ENCODE measurements at places on chromosomes 16 and 17.

- peak; percentile 95 for DNase-seq
Measured at GRCh38 chr17:49616601-49617131, 41.0 kb downstream of the NXPH3 start.

- DNase-seq = peak; percentile 72
Measured at GRCh38 chr16:49620158-49620868, 235.6 kb downstream of the ZNF423 start.

DNA sequence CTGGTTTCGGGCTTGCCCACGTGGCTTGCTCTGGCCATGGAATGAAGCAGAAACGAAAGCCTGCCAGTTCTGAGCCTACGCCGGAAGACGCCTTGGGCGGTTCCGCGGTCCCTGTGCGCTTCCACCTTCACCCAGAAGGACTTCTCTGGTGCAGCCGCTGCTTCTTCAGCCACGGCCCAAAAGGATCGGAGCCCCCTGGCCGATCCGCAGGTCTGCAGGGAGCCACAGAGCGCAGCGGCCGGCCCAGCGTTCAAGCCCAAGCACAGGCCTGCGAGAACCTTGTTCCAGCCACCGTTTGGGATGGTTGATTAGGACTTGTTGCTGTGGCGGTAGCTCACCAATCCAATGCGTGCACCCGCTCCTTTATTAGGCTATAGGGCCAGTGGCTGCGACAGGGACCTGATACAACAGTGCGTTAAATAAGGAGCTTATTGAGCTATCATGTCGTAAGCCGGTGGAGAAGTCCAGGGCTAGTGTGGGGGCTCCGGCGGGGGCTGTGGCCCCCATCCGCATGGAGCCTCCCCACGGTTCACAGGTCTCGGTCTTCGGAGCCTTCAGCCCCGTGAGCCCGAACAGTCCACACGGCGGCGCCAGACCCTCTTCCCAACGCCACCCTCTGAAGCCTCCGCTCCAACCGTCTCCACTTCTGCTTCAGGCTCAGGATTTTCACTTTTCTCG lies 10.2 kb upstream of the MPP2 start:
- DNase-seq = no peak

- DNase-seq = no peak
Measured at GRCh38 chr16:19857593-19858339, 26.9 kb downstream of the GPRC5B start.

DNA sequence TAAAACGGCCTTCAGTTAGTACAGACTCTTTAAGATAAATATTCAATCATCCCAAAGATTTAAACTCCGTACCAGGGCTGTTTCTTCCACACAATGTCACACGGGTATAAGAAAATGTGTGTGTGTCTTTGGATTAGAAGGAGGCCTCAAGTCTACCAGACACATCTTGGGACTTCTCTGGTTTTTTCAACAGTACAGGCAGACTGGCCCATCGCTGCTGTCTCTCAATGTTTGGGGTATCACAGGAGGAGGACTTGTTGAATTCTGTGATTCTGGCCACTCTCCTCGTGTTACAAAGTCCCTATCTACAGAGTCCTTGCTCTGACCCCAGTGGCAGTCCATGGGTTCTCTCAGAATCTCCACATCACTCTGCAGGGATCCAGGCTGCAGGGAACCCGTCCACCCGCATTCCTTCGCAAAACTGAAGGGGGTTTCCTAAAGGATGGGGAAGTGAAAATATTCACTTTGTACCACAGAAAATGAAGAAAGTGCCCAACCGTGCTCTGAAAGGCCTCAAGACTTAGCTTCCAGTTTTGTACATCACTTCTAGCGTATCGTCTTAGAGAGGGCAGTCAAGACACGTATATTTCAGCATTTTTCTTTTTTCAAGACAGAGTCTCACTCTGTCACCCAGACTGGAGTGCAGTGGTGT lies 373.2 kb downstream of the NPIPA8 start:
- DNase-seq = no peak

DNA sequence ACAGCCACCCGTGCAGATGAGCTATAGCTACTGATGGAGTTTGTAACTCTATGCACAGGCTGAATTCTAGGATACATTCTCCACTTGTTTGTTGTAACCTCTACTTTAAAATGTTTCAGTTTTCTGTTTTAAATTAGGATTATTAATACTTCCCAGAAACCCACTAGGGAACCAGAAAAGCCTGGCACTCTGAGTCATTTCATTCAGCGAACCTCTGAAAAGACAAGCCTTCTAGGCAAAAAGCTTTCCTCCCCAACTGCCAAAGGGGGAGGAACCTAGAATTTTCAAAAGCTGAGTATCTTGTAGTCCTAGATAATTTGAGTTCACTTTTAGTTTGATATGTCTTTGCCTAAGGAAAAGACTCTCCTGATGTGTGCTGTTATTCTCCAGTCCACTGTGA lies 43.2 kb downstream of the GOSR1 start:
- DNase-seq = peak; percentile 83

GRCh38 chr17:14557480-14557879 lies 256.6 kb downstream of the HS3ST3B1 start:
- no peak for DNase-seq

DNA sequence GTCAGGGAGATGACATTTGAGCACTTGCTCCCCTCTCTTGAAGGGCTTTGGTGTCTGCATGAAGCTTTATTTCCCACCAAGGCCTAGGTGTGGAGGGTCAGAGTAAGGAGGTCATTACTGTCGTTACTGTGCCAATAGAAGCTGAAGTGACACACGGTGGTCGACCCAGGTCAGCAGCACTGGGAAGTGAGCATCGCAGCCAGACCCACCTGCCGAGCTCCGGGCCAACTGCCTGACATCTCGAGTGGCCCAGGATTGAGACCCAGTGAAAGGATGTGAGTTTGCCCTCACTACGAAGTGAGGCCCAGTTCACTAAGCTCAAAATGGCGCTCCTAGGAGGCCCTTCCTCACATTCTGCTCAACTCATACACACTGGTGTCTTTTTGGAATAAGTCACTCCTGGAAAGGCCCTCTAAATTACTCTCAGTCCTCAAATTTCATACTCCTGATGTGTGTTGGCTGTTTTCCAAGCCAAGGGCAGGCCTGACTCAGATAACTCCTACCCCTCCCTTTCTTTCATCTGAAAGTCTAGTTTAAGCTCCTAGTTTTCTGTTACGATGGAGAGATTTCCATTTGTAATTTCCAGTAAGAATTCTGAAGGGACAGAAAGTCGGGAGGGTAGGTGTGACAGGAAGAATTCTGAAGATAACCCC lies 200.4 kb downstream of the LGALS9B start:
- peak; percentile 13 for DNase-seq

- no peak for DNase-seq
Measured at GRCh38 chr16:79269211-79269863, 331.2 kb downstream of the MAF start.

- no peak for DNase-seq
Measured at GRCh38 chr16:81543571-81543970, 99.0 kb downstream of the CMIP start.

- DNase-seq = no peak
Measured at GRCh38 chr17:8960325-8961140, 5.0 kb downstream of the PIK3R5 start.

- no peak for DNase-seq
Measured at GRCh38 chr16:87948735-87949070, 2.5 kb upstream of the BANP start.

- no peak for DNase-seq
Measured at GRCh38 chr16:26578748-26579147, 488.0 kb upstream of the C16orf82 start.

DNA sequence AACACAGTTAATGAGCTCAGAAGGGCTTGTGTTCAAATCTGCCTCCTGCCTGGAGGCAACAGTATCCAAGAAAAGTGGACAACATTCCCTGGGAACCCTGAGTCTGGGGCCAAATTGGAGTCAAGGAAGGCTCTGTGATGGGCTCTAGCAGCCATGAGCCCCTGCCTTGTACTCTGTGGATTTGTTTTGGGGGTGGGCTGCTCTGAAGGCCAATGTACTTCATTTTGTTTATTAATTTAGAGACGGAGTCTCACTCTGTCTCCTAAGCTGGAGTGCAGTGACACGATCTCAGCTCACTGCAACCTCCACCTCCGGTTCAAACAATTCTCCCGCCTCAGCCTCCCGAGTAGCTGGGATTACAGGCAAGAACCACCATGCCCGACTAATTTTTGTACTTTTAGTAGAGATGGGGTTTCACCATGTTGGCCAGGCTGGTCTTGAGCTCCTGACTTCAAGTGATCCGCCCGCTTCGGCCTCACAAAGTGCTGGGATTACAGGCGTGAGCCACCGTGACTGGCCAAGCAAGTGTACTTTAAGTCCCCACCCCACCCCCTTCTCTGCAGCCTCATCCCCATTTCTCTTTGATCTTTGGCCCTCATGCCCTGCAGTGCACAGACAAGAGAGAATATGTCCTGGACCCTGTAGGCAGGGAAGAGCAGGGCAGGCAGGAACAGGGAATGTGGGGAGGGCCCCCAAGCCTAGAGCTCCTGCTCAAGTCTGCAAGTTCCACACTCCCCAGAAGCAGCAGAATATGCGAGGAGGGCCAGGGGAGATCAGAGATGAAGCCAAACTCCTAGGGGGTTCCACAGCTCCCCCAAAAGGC lies 2.7 kb upstream of the GIP start:
- no peak for DNase-seq

DNA sequence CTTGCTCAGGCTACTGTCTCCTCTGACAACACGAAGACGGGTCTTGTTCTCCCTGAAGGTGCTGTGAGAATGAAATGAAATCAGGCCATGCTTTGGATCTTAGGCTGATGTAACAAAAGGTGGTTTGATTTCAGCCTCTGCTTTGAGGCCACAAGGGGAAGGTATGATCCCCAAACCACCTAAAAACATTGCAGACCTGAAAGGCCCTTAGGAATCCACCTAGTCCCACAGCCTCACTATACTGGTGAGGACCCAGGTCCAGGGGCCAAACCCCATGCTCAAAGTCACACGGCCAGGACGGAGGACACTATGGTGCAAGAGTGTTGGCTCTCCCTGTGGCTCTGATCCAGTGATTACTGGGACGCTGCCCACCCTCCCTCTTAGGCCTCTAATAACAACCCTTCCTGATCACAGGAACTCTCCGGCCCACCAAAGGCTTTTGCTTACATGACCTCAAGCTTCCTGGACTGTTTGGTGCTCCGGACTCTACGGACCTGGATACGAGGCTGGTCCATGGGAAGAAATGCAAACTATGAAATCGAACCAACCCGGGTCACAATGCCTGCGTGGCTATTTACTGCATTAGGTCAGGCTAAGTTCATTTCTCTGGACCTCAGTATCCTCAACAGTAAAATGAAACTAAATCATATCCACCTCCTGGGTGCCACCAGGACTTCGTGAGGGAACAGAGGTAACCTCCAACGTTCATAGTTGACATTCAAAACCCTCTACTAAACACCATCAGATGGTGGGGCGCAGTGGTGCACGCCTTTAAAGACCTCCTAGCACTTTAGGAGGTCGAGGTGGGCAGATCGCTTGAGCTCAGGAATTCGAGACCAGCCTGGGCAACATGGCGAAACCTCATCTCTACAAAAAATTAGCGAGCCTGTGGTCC lies 1.5 kb downstream of the TRIM25 start:
- DNase-seq = peak; percentile 63

GRCh38 chr17:11340803-11341202 lies 99.8 kb downstream of the SHISA6 start:
- no peak for DNase-seq

- DNase-seq = no peak
Measured at GRCh38 chr17:72429066-72429638, 308.3 kb downstream of the SOX9 start.

- no peak for DNase-seq
Measured at GRCh38 chr16:66489385-66489784, 60.5 kb downstream of the TK2 start.

DNA sequence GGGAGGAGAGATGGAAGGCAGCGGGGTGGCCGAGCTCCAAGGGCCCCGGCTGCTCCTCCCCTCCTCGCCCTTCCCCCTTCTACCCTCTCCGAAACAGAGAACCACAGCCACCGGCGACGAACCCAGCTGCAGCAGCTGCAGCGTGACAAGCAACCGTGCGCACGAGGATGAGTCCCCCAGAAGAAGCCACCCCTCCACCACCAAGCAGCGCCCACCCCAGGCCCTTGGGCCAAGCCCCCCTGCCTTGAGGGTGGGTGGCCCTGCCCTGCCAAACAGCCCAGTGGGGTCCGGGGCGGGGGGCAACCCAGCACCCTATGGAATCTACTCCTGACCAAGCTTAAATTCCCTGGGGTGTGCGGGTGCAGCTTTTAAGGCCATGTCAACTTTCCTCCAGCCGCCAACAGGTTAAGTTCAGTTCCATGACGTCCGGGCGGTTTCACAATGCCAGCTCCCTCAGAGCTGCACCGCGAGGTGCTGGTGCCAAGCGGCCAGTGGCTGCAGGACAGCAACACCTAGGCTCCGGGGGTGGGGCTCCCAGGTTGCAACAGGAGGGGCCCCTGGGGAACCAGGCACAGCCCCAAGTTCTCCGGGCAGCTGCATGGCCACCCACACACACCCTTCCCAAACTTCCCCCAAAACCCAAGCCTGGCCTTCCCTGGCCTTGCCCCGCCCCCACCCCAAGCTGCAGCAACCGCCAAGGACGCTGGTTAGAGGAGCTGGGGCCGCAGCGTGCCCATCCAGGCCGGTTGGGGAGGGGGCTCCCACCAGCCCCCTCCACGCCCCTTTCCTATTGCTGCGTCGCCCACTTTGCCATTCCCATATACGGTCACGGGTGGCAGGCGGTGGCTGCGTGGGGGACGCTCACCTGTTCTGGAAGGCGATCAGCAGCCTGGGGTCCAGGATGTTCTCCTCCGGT lies 2.0 kb downstream of the CBX4 start:
- peak; percentile 78 for DNase-seq

GRCh38 chr16:46970089-46970488 lies 3.4 kb downstream of the DNAJA2 start:
- DNase-seq = no peak

DNA sequence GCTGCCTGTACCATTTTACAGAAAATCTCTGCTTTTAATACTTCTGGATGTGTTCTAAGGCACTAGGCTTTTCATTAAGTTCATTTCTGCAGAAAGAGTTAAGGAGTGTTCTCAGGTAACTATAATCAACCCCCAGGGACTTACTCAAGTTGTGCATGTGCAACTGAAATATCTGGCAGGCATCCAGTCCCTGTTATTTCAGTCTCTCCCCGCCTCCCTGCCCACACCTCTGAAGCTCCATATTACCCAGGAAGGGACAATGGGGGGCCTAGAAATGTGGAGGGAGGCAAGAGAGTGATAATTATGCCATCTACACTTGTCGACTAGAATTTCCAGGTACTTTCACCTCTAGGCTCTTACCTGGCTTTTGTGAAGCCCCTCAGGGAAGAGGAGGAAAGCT lies 432.2 kb downstream of the MAF start:
- no peak for DNase-seq

DNA sequence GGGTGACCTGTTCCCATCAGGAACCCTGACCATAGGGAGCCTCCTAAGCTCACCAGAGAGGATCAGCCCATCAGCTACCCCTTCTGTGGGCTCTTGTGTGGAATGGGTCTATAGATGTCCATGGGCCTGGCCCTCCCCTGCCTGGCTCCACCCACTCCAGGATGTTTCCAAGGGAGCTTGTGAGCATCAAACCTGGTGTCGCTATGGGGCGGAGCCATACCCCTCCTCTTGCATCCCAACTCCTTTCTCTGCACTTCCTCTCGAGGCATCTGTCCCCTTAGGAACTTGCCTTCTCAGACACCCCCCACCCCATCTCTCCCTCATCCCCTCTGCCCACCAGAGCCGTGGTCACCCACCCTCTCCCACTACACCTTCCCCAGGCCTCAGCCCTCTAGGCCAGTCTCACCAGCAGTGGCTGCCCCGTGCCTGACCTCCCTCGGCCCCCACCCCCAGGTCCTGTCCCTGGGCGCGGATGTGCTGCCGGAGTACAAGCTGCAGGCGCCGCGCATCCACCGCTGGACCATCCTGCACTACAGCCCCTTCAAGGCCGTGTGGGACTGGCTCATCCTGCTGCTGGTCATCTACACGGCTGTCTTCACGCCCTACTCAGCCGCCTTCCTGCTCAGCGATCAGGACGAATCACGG lies 10.4 kb downstream of the KCNH6 start:
- DNase-seq = no peak
